Stimulated activated CD8-positive, alpha-beta memory T cell treated with anti-CD3 and anti-CD28 coated beads, Interleukin-7, amount 100 ng/mL, for 1 hour (primary cell): ENCODE measurements at places on chromosomes 13 and 19.

- DNase-seq: no peak
Observed at GRCh38 chr13:109333893-109334651, 452.3 kb downstream of the IRS2 start.

- no peak for DNase-seq
Observed at GRCh38 chr19:5132206-5132560, 163.3 kb downstream of the KDM4B start.

DNA sequence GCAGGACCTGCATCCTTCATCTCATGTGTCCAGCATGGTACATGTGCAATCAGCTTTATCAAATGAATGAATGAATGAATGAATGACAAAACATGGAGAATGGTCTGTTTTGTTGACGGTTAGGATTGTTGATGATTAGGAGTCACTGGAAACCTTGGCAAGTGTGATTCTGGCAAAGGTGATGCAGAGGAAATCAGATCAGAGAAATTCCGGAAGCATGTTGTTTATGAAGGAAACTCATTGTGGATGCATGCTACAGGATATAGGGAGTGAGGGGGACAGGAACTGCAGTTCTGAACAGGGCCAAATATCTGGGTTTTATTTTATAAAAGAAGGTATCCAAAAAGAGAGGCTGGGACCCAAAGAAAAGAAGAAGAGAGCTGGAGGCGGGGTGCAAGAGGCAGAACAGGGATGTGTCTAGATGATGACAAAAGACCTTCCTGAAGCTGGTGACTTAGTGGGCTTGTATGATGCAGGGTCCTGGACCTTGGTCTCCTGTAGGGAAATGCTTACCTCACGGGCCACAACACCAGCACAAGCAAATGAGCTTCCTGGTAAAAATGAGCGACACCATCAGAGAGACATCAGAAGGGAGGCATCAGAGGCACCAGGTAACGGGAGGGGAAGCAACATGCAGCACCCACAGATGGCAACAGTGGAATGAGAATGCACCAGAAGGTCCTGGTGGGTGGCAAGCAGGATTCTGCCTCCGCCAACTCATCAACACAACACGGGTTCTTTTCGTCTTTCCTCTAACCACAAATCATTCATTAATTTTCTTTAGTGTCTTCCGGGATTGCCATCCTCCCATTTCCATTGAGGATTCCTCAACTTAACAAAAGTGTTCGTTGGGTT lies 159.6 kb downstream of the FOXO1 start:
- no peak for DNase-seq

- no peak for DNase-seq
Observed at GRCh38 chr19:17915940-17916593, 16.7 kb upstream of the CCDC124 start.

- no peak for DNase-seq
Observed at GRCh38 chr13:38530492-38530891, 156.4 kb upstream of the FREM2 start.

GRCh38 chr19:1206150-1206863 lies 729 bp downstream of the STK11 start:
- no peak for DNase-seq

- DNase-seq: no peak
Observed at GRCh38 chr13:30165796-30166195, 141.6 kb downstream of the KATNAL1 start.

DNA sequence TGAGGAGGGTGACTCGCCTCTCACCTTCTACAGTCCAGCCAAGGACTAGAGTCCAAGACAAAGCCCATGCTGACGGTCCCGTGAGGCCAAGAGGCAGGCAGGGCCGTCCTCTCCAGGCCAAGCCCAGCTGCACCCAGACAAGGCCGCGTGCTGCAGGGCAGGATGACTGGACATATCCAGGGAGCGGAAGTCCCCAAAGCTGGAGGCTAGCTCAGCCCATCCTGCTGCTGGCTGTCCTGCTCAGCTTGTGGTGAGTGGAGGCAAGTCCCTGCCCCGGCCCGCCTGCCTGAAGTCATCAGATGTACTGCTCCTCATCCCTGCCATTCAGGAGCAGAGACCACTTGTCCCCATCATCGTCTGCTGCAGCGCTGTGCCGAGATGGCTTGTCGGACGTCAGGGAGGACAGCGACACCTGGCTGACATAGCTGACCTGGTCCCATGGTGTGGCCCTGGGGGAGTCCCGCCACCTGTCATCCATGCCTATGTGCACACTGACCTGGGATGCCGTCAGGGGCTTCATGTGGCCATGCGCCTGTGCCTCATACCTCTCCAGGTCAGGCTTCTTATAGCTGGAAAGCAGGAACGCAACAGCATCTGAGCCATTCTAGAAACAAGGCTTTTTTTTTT lies 72.8 kb downstream of the CCDC70 start:
- no peak for DNase-seq

- no peak for DNase-seq
Observed at GRCh38 chr13:45086484-45086883, 33.8 kb upstream of the GTF2F2 start.

DNA sequence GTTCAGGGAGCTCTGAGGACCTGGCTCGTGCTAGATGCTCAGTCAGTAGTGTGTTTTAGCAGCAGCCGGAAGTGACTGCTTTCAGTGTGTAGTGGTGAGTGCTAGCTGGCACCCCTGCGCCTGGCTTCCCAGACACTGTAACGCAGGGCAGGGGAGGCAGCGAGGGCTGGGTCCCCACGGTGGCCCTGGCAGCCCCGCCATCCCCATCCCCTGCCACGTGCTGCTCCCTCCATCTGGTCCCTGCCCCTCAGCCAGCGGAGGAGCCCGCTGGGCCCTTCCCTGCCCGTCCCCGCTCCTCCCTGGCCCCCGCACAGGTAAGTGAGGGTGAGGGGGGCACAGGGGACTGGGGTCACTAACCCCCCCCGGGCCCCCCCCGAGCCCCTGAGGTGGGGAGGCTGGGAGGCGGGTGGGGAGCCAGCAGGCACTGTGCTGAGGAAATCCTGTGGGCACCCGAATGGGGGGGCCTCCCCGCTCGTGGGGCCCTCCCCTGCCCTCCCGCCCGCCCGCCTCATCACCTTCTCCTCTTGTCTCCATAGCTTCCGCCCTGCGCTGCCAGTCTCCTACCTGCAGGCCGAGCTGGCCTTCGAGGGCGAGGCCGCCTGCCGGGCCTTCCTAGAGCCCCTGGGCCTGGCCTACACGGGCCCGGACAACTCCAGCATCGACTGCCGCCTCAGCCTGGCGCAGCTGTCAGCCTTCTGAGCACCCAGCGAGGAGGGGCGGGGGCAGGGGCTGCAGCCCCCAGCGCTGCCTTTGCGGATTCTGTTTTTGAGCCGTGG lies 3.2 kb downstream of the LENG9 start:
- no peak for DNase-seq

DNA sequence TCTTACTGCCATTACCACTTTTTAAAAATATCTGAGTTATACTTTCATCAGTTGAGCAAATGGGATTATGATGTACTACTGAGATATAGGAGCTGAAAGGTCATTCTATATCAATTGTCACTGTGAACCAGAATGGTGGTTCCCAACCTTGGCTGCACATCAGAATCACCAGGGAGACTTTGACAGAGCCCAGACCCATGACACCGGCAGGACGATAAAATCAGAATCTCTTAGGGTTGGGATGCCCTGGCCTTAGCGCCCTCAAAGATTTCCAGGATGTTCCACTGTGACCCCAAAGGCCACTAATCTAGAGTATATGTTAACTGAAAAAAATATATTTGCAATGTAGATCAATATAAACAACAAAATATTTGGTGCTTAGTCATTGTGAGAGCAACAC lies 355.1 kb downstream of the LIG4 start:
- DNase-seq: no peak

GRCh38 chr13:72694314-72694713 lies 33.1 kb downstream of the MZT1 start:
- no peak for DNase-seq

DNA sequence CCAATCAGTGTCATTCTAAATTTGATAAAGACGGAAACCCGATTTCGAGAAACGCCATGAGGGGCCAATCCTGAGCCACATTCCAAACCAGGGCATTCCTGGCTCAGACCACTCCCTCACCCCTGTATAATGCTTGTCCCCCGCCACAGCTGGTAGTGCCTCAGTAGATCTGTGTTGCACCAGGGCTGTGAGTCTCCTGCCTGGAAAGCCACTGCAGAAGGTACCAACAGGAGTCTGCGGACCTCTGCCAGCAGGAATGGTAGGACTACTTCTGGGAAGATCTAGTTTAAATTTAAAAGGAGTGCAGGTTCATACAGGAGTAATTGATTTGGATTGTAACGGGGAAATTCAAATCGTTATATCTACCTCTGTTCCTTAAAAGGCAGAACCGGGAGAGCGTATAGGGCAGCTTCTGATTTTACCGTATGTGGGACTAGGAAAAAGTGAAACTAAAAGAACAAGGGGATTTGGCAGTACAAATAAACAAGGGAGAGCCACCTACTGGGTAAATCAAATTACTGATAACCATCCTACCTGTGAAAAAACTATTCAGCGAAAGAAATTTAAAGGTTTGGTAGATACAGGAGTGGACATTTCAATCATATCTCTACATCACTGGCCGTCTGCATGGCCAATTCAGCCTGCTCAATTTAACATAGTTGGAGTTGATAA lies 20.8 kb upstream of the ZNF266 start:
- DNase-seq: no peak
